ENCODE measurements at places on chromosomes 12 and 14. TPM values are rescaled to one million over a fixed set of nuclear protein-coding genes. Genes with fewer than 3 reads are reported as not detected.

The CLEC4C gene
- total RNA-seq, result not detected

The SLC39A5 gene
- total RNA-seq, result not detected

The KRT78 gene
- not detected for total RNA-seq

The METAP2 gene
- total RNA-seq, result 122 TPM

The PTPN21 gene
- 15.7 TPM for total RNA-seq

The PTGER2 gene
- 0.12 TPM for total RNA-seq

The LMO3 gene
- not detected for total RNA-seq

The PSMD9 gene
- total RNA-seq, result 105 TPM

The GCH1 gene
- total RNA-seq, result 8.6 TPM

The HOXC13 gene
- total RNA-seq, result 6.0 TPM

- H3K27ac ChIP-seq, result no peak overlapping the region
- no peak for DNase-seq
- no peaks in the 10 kb centered on the region for H3K36me3 ChIP-seq
- H3K27me3 ChIP-seq, result no peaks in the 10 kb centered on the region
Observed at GRCh38 chr14:90675399-90675798, 140.8 kb downstream of the TTC7B start.

DNA sequence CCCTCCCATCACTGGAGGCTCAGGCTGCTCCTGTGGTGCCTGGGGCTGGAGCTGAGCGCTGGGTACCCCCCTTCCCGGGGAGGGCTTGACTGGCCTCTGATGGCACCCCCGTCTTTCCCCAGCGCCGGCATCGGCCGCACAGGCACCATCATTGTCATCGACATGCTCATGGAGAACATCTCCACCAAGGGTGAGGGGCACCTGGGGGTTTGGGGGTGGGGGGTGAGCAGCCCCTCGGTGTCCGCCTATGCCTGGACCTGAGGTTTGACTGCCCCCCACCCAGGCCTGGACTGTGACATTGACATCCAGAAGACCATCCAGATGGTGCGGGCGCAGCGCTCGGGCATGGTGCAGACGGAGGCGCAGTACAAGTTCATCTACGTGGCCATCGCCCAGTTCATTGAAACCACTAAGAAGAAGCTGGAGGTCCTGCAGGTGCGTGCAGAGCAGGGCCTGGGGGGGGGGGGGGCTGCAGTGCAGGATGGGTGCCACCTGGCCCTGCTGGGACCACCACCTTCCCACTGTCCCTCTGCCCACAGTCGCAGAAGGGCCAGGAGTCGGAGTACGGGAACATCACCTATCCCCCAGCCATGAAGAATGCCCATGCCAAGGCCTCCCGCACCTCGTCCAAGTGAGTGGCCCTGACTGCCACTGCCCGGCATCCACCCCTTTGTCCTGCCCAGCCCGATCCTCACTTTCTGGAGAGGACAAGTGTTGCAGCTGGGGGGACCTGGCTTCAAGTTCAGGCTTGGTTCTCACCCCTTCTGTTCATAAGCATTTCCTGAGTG lies 8.8 kb downstream of the PTPN6 start:
- H3K27me3 ChIP-seq, result no peaks in the 10 kb centered on the region
- peak overlapping the region; percentile 94 for H3K27ac ChIP-seq
- H3K4me1 ChIP-seq, result peaks cover 41% of the 10 kb centered on the region
- no peak overlapping the region for H3K4me3 ChIP-seq
- no peak for DNase-seq

DNA sequence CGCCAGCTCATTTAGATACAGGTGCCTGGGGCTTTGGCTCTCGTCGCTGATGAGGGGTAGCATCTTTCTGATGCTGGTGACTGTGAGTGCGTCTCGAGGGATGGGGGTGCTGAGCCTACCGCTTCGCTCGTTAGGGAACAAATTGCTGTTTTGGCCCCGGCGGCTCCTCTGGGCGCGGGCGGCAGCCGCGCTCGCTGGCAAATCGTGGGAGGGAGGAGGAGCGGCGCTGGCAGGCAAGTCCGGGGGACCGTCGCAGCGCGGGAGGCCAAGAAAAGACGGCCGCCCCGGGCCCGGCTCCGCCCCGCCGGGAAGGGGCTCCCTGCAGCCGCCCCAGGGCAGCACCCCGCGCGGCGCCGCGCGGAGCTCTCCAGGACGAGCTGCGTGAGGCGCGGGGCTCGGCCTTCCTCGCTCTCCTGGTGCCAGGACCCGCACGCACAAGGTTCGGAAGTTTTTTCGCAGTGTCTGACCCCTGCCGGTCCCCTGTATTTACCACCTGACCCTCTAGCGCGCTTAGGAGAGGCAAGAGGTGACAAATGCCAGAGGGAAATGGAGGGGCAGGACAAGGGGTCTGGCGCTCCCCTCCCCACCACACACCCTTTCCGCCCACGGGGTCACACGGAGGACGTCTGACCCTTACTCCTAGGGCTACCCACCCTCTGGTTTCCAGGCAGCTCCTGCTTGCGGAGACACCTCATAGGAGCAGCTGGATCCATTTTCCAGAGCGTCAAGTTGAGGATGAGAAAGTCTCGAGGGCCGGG lies 899 bp upstream of the KCNH3 start:
- no peaks in the 10 kb centered on the region for H3K36me3 ChIP-seq
- H3K4me3 ChIP-seq, result peak overlapping the region; percentile 62
- H3K27me3 ChIP-seq, result peaks cover 10% of the 10 kb centered on the region
- H3K27ac ChIP-seq, result no peak overlapping the region
- DNase-seq, result no peak
- H3K4me1 ChIP-seq, result peaks cover 15% of the 10 kb centered on the region

GRCh38 chr12:22588817-22589216 lies 36.2 kb upstream of the ETNK1 start:
- H3K27me3 ChIP-seq, result no peaks in the 10 kb centered on the region
- no peak overlapping the region for H3K27ac ChIP-seq
- H3K4me1 ChIP-seq, result no peaks in the 10 kb centered on the region
- H3K4me3 ChIP-seq, result no peak overlapping the region

DNA sequence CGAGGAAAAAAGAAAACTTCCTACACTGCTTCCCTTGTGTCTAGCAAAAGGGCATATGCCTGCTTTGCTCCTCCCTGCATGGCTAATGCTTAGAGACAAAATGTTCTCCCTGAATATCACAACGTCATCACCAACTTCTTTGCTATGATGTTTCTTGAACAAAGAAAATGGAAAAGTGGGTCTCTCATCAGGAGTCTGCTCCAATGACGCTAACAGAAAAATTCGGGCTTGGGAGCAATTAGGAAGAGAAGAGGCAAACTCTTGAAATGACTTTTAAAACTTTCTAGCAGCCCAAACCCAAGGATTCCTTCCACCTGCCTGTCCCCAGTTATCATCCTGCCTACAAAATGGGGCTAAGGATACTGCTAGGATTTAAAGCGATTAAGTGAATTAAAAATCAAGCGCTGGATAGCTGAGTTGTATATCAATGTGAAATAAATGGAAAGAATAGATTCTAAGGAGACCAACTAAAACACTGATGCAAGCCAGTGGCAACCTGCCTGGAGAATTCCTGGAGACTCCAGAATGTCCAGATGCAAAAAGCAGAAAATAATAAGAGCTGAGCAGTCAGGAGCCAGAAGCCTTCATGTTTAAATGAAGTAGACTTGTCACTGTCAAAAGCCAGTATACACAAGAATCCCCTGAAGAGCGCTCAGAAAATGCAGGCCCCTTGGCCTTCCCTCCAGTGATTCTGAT lies 183.8 kb downstream of the DPF3 start:
- H3K36me3 ChIP-seq, result no peaks in the 10 kb centered on the region
- DNase-seq, result no peak
- H3K4me1 ChIP-seq, result peaks cover 10% of the 10 kb centered on the region
- no peak overlapping the region for H3K27ac ChIP-seq
- no peak overlapping the region for H3K4me3 ChIP-seq

DNA sequence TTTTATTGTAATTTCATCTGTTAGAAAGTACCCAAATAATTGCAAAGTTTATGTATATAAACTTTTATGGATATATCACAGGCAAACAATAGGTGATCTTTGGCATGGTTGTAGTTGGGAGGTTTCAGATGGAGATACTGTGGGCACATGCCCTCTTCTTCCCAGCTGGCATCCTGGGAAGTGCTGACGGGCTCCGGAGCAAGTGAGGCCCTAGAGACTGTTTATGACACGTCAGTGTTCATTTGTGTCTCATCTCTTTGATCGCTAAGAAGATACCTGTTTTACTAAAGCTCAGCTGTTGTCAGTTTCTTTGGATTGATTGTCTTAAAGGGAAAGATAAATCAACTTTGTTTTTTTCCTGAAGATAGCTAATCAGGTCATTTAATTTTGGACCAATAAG lies 287.6 kb downstream of the FBXL14 start:
- H3K4me3 ChIP-seq, result no peak overlapping the region
- no peaks in the 10 kb centered on the region for H3K27me3 ChIP-seq
- H3K4me1 ChIP-seq, result no peaks in the 10 kb centered on the region
- peaks cover 23% of the 10 kb centered on the region for H3K36me3 ChIP-seq
- no peak overlapping the region for H3K27ac ChIP-seq

GRCh38 chr14:36505892-36506731 lies 13.9 kb downstream of the NKX2-1 start:
- H3K27ac ChIP-seq, result no peak overlapping the region
- DNase-seq, result no peak
- no peak overlapping the region for H3K4me3 ChIP-seq
- peaks cover 99% of the 10 kb centered on the region for H3K27me3 ChIP-seq
- no peaks in the 10 kb centered on the region for H3K4me1 ChIP-seq

GRCh38 chr12:74441872-74442271 lies 95.8 kb upstream of the ATXN7L3B start:
- no peak for DNase-seq
- no peak overlapping the region for H3K4me3 ChIP-seq
- no peak overlapping the region for H3K27ac ChIP-seq
- H3K27me3 ChIP-seq, result no peaks in the 10 kb centered on the region
- no peaks in the 10 kb centered on the region for H3K4me1 ChIP-seq

DNA sequence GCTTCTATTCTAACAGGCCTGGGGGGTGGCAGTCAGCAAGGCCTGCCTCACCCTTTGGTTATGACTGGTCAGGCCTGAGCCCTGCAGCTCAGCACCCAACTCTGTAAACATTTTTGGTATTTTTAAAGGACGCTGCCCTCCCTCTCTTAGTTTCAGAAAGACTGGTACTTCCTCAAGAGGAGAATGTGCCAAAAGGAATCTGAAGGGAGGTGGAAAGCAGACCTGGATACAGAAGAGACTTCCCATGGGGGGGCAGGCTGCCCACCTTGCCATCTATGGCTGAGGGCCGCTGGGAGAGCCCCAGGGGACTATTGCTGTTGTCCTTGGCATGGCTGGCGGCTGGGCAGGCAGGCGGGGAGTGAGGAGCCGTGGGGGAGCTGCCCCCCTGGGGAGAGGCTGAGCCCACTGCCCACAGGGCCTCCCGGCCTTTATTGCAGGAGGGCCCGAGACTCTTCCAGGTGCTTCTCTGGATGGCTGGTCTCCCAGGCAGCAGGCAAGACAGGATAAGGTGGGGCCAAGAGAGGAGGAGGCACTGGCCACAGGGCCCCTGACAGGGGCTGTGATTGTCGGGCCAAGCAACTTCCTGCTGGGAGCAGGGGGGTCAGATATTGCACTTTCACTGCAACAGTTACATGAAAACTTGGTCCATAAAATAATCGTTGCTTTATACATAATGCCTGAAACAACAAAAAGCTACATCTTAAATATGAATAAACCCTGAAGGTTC lies 3.5 kb downstream of the ARL6IP4 start:
- no peak overlapping the region for H3K27ac ChIP-seq
- no peak for DNase-seq
- no peaks in the 10 kb centered on the region for H3K27me3 ChIP-seq
- peaks cover 5% of the 10 kb centered on the region for H3K4me1 ChIP-seq

- no peak for DNase-seq
- no peaks in the 10 kb centered on the region for H3K36me3 ChIP-seq
- H3K4me3 ChIP-seq, result no peak overlapping the region
- H3K27ac ChIP-seq, result no peak overlapping the region
Observed at GRCh38 chr12:45124485-45125155, 73.7 kb upstream of the DBX2 start.

GRCh38 chr14:31702130-31702529 lies 140.9 kb downstream of the NUBPL start:
- DNase-seq, result no peak
- no peaks in the 10 kb centered on the region for H3K27me3 ChIP-seq
- peaks cover 6% of the 10 kb centered on the region for H3K36me3 ChIP-seq
- no peaks in the 10 kb centered on the region for H3K4me1 ChIP-seq
- no peak overlapping the region for H3K27ac ChIP-seq

- DNase-seq, result no peak
- H3K27me3 ChIP-seq, result no peaks in the 10 kb centered on the region
- H3K36me3 ChIP-seq, result peaks cover 11% of the 10 kb centered on the region
- peaks cover 15% of the 10 kb centered on the region for H3K4me1 ChIP-seq
- H3K4me3 ChIP-seq, result peak overlapping the region; percentile 79
Observed at GRCh38 chr12:53325511-53326061, 4.2 kb upstream of the AAAS start.

- peaks cover 10% of the 10 kb centered on the region for H3K4me1 ChIP-seq
- no peaks in the 10 kb centered on the region for H3K36me3 ChIP-seq
- H3K27ac ChIP-seq, result no peak overlapping the region
- no peaks in the 10 kb centered on the region for H3K27me3 ChIP-seq
Observed at GRCh38 chr14:96098309-96098998, 59.3 kb downstream of the C14orf132 start.

DNA sequence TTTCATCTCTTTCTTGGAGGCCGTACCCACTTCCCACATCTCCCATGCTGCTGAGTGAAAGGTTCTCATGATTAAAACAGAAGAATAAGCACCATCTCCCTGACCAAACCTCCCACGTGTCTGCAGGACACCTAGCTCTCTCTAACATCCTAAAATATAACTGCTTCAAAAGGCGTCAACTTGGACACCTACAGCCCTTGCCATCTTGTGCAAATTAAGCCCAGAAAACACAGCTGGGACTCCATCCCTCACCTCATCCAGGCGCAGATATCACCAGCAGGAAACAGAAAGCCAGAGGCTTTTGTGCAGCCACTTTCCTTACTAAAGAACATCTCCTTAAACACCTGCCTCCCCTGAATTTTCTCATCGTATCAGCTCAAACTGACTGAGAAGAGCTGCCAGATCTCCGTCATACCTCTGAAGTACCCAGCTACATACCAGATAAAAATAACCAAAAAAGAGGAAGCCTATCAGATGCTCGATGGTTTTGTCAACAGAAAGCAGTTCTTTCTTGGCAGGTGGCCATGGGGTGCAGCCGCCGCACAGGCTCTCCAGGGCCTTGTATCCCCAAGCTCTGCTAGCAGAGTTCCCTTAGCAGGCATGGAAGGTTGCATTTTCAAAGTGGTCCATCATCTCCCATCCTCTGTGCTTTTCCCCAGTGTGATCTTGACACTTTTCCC lies 28.8 kb downstream of the MAP3K9 start:
- peaks cover 34% of the 10 kb centered on the region for H3K4me1 ChIP-seq
- H3K27ac ChIP-seq, result peak overlapping the region; percentile 56
- H3K36me3 ChIP-seq, result peaks cover 8% of the 10 kb centered on the region
- no peak overlapping the region for H3K4me3 ChIP-seq
